ENCODE measurements at places on chromosomes 6 and 20.

DNA sequence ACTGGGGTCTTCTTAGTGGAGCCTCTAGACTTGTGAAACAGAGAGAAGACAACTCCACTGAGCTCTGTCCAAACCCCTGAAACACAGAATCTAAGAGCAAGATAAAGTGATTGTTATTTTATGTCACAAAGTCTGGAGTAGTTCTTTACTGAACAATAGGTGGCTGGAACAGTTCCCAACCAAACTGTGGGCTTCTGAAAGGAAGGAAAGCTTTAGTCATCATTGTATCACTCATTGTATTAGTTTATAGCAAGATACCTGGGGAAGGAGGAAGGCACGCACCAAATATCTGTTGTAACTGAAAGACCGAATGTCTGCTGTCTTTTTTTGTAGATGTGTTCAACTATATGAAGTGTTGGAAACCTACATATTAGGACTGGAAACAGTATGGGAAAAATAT lies 284.9 kb upstream of the TBX18 start:
- DNase-seq: no peak

GRCh38 chr20:25668446-25668845 lies 28.2 kb downstream of the ZNF337 start:
- DNase-seq: no peak

DNA sequence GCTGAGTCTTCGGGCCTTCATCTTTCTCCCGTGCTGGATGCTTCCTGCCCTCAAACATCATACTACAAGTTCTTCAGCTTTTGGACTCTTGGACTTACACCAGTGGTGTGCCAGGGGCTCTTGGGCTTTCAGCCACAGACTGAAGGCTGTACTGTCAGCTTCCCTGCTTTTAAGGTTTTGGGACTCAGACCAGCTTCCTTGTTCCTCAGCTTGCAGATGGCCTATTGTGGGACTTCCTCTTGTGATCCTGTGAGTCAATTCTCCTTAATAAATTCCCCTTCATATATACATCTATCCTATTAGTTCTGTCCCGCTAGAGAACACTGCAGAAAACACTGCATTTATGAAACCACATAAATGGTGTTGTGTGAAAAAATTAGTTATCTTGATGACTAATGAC lies 13.9 kb upstream of the BCLAF1 start:
- no peak for DNase-seq

- DNase-seq: no peak
Measured at GRCh38 chr6:155493694-155494143, 38.1 kb upstream of the NOX3 start.

GRCh38 chr20:652615-653109 lies 338 bp downstream of the SRXN1 start:
- DNase-seq: no peak

DNA sequence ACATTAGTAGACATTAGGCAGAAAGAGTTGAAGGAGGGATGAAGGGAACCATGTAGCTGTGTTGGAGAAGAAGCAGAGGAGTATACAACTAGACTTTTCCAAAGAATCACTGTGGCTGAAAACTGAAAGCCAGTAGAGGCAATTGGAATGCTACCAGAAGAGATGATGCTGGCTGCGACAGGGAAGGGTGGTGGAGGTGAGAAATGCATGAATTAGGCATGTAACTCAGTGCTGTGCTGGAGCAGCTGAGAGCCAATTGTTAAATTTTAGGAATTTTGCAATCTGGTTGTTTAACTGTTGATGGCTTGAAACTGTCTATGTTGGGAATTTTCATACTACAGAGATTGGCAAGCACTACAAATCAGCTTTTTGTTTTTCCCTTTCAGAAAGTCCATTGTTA lies 35.8 kb upstream of the SIRPG start:
- no peak for DNase-seq

GRCh38 chr6:21935561-21936028 lies 342.0 kb downstream of the SOX4 start:
- peak; percentile 34 for DNase-seq

GRCh38 chr6:15264902-15265761 lies 19.3 kb downstream of the JARID2 start:
- no peak for DNase-seq

DNA sequence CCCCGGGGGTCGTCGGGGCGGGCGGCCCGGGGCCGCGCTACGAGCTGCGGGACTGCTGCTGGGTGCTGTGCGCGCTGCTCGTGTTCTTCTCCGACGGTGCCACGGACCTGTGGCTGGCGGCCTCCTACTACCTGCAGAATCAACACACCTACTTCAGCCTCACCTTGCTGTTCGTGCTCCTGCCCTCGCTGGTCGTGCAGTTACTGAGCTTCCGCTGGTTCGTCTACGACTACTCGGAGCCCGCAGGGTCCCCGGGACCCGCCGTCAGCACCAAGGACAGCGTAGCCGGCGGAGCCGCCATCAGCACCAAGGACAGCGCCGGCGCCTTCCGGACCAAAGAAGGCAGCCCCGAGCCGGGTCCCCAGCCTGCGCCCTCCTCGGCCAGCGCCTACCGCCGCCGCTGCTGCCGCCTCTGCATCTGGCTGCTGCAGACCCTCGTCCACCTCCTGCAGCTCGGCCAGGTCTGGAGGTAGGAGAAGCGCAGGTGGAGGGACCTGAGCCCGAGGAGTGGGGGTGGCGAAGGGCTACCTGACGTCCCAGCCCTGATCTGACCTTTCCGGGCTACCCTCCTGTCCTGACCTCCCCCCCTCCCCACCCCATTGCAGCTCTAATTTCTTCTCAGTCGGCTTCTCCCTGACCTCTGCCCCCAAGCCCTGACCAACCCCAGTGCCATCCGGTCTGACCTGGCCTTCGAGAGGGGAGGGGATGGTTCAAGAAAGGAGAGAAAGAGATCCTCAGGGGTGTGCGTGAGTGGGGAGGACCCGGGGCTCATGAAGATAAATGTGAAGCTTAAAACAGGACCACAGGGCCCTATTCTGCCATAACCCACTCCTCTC lies 558 bp downstream of the XKR7 start:
- no peak for DNase-seq

- no peak for DNase-seq
Measured at GRCh38 chr20:35146299-35146919, 727 bp downstream of the EDEM2 start.

GRCh38 chr6:5082487-5083306 lies 2.4 kb upstream of the PPP1R3G start:
- DNase-seq: no peak

DNA sequence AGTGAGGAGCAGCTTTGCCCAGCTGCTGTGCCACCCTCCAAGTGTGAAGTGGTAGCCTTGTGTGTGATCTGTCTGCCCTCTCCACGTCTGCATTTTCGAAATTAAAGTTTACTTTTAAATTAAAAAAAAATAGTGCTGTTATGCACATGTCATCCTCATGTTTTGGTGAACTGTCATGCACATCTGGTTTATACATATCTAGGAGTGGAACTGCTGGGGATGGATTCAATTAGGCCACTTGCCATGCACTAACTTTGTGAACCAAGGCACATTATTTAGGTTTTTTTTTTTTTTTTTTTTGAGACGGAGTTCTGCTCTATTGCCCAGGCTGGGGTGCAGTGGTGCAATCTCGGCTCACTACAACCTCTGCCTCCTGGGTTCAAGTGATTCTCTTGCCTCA lies 3.6 kb downstream of the GTSF1L start:
- no peak for DNase-seq

DNA sequence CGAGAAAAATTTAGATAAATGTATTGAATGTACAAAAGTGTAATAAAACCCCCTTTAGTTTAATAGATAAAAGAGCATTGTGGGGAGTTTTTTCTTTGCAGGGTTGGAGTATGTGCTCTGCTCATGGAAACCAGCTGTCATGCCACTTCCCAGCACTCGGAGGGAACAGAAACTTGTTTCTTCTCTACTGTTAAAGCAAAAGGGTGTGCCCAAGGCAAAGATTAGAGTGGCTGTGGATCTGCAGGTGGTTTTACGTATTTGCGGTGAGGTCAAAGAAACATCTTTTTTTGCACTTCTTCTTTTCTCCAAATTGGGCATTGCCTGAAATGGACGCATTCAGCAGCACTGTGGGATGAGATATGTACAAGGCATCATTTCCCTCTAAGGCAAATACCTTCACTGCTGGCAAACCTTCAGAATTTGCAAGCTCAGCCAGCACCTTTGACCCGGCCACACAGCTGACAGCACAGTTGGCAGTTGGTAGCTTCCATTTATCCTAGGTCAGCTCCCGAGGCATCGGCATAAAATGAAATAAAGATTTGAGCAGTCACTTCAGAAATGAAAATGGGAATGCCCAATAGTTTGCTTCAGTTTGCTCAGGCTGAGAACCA lies 178.4 kb upstream of the EYA4 start:
- DNase-seq: no peak

DNA sequence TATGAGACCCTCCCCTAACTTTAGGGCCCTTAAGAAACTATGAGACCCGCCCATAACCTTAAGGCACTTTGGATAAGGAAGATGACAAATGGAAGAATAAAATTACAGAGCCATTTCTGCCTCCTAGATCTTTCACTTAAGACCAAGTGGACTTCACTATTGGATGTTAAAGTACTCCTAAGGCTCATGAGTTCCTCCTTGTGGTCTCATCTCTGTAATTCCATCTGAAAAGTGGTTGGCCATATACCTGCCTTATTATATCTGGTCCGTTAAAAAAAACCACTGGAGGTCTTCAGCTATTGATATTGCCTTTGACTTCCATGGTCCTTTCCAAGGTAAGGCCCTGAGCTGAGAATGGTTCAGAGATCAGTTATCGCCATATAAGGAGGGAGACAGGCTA lies 310.3 kb downstream of the EYA4 start:
- no peak for DNase-seq

- DNase-seq: no peak
Measured at GRCh38 chr6:144578385-144579350, 293.5 kb downstream of the UTRN start.

DNA sequence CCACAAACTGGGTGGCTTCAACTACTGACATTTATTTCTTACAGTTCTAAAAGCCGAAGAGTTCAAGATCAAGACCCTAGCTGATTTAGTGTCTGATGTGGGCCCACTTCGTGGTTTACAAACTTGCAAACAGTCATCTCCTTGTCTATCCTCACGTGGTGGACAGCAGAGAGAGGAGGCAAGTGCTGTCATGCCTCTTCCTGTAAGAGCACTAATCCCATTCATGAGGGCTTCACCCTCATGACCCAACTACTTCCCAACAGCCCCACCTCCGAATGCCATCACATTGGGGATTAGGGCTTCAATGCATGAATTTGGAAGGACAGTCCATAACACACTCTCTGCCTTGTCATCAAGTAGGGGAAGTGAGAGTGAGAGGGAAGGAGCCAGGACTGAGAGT lies 15.6 kb upstream of the ISM1 start:
- no peak for DNase-seq

GRCh38 chr6:149077208-149077607 lies 240.3 kb upstream of the TAB2 start:
- no peak for DNase-seq
